Stimulated activated naive CD4-positive, alpha-beta T cell treated with Interleukin-2 at 50 U/mL for 16 hours (primary cell): ENCODE measurements at places on chromosomes 2 and 18.

DNA sequence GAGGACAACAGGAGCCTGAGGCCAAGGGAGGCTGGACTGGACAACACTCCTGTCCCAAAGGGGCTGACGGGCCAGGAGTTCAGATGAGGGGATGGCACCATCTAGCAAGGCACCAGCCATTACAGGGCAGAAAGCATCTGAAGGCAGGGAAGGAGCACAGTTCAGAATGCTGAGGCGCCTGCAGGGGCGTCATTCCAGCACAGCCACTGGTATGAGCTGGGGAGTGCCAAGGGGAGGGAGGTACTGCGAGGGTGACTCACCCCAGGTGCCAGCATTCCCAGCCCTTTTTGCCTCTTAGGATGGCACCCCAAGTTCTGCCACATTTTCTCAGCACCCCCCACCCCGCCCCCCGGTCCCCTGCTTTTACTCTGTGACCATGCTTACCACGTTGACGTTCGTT, 129.8 kb upstream of the EPAS1 start:
- DNase-seq: no peak

DNA sequence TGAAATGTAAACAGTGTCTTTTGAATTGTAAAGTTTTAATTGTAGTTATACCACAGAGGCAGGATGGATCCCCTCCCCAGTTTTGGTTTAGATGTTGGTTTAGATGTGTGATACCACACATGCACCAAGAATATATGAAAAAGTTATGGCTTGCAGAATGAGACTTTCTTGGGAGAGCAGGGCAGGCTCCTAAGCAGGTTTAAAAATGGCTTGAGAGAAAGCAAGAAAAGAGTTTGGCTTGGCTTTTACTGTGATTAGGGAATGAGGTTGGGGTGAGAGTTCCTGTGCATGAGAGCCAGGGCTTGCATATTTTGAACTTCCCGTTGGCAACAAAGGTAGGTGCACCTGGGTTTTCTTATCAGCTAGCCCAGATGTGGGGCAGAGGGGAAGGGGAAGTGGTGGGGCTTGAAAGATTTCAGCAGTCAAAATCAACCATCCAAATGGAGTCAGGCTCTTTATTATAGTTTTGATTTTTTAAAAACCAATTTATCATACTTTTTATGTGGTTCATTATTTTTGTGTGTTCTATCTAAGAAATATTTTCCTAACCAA, 246.9 kb downstream of the MTX2 start:
- DNase-seq: no peak

DNA sequence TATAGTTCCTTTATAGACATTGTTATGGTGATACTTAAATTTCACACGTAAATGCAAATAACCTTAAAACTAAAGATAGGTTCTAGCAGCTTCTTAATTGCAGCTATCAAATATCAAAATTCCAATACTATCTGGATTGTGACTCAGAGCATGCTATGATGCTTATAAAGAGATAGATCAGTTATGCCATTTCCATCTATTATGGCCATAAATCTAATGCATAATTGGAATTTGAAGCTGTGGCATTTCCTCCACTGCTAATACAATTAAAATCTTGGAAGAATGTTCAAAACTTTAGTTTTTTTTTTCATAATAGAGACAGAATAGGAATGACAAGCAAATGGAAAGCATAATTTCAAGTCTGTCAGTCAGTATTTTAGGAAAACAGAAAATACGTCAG, 220.8 kb upstream of the GALNT5 start:
- no peak for DNase-seq

- DNase-seq: no peak
Observed at GRCh38 chr18:52340406-52341102, 557 bp downstream of the DCC start.

DNA sequence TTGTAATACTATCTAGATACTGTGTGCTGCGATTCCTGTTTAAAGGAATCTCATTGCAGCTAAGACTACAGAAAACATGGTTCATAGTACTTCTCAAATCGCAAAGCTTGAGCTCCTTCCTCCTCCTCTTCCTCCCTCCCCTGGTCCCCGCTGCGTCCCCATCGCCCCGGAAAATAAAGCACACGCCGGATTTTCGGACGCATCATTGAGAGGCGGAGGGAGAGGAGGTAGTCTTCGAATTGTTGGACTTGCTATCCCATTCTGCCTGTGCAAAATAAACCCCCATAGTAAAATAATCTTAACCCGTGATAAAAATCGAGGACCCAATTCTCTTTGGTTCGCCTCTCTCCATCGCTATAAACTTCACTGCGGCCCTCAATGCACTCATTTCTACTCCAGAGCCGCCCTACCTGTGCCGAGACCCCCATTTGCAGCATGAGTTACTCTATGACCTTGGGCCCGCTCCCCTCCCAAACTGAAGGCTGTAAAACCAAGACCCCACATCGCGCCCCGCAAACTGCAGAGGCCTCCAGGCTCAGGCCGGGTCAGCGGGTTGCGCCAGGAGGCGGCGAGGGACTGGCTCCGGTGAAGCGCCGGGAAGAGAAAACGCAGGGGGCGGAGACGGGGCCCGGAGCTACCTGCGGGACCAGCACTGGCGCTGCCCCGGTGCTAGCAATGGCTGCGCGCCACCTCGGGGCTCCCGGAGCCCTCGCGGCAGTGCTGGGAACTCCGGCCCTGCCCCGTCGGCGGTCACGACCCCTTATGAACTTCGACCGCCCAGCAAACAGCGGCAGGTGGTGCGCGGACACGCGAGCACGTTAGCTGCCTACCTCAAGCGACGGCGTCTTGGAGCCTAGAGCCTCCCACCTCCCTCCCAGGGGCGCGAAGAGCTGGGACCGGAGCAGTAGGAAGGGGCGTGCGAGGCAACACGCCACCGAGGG, 649 bp downstream of the ESCO1 start:
- DNase-seq: peak; percentile 76

DNA sequence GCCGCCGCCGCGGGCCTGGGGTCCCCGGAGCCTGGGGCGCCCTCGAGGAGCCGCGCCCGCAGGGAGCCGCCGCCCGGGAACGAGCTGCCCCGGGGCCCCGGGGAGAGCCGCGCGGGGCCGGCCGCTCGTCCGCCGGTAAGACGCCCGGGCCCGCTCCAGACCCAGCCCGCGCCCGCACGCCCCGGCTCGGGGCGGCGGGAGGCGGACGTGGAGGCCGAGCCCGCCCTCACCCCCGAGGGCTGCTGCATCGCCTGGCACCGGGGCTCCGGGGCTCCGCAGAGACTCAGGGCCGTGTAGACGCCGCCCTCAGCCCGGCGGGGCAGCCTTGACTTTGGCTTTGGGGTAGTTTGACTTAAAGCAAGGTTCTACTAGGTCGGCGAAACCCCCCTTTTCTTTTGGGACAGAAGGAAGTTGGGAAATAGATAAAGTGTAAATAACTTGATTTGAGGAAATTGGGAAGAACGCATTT, 335 bp downstream of the ERFE start:
- no peak for DNase-seq

- no peak for DNase-seq
Observed at GRCh38 chr2:61948661-61949457, 43.4 kb downstream of the COMMD1 start.

- no peak for DNase-seq
Observed at GRCh38 chr18:75478996-75479880, 51.7 kb upstream of the SMIM21 start.

DNA sequence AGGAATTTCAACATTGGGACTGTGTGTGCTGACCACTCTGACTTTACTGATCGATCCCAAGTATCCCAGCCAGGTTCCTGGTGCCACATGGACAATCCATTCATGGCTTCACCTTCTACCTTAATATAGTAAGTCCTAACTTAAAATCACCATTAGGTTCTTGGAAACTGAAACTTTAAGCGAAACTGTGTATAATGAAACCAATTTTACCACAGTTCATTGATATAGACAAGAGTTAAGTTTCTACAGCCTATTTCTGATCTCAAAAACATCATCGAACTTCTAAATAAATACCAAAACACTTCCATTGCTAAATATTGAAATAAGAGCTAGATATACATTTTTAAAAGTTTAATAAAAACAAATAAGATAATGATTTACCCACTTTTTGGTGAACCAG, 4.4 kb upstream of the EXOC6B start:
- no peak for DNase-seq

- no peak for DNase-seq
Observed at GRCh38 chr2:120976501-120977307, 241.0 kb downstream of the GLI2 start.
